ENCODE measurements at places on chromosomes 2 and 18.

DNA sequence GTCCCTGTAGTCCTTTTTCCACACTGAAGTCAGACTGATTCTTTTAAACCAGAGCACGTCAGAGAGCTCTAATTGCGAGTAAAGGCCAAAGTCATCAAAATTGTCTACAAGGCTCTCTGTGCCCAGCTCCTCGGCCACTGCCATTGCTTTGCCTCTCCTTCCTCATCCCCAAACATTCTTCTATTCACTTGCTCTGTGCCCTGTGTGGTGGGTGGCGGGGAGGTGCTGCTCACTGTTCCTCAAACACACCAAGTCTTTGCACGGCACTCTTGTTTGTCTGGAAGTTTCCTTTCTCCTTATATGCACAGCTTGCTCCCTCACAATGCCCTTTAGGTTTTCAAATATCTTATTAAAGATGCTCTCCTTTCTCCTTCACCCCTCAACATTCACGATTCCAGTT, 100.1 kb upstream of the FSHR start:
- DNase-seq: no peak

DNA sequence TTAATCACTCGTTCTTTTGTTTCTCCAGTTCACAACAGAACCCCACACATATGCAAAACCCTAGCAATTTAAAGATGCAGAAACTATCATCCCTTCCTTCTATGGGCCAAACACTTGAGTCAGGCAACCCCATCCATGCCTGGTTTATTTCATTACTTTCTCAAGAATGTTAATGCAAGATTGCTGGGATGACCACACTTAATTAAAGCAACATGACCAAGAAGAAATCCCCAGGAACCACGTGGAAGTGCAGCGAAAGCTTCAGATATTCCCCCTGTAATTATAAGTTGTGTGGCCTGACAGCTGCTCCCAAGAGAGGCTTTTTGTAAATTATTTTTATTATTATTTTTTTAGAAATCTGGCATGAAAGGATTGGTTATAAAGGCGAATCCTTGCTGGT, 246.2 kb upstream of the ID2 start:
- DNase-seq: no peak

DNA sequence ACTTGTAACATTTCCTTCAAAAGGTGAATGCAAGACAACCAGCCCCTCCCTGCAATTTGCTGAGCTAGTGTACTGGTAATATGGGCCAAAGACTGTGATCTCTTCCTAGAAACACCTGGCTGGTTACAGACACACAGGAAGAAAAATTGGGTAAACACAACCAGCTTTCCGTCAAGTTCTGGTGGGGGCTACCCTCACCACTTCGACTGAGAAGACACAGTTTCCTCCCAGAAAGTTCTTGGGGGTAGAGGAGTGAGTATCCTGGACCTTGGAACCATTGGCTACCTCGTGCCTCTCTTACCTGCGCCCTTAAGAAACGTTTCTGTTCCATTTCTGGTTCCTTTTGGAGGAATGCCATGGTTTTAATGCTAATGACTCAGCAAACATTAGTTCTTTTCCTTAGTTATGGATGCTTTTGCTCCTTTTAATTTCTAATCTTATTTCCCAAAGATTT, 120.9 kb upstream of the DLX2 start:
- no peak for DNase-seq

DNA sequence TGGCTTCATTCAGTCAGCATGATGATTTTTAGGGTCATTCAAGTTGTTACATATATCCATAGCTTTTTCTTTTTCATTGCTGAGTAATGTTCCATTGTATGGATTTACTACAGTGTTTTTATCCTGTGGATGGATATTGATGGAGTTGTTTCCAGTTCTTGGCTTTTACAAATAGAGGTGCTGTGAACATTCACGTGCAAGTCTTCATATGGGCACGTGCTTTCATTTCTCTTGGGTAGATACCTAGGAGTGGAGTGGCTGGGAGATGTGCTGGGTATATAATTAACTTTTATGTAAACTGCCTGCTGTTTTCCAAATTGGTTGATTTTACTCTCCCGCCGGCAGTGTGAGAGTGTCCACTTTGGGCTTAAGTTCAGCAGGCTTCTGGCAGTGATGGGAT, 16.5 kb downstream of the AGAP1 start:
- no peak for DNase-seq
